T-cell (primary cell): ENCODE measurements at places on chromosomes 2 and 18. TPM values are rescaled to one million over a fixed set of nuclear protein-coding genes. Genes with fewer than 3 reads are reported as not detected.

CD226 gene
- total RNA-seq = 57.4 TPM

C1QL2 gene
- total RNA-seq = not detected

ACMSD gene
- not detected for total RNA-seq

MALL gene
- not detected for total RNA-seq

KCNE4 gene
- total RNA-seq = not detected

MYCN gene
- total RNA-seq = 1.5 TPM

IL1A gene
- 0.12 TPM for total RNA-seq

RNASEH1 gene
- total RNA-seq = 25.2 TPM

CNDP1 gene
- 0.76 TPM for total RNA-seq

DNAJC27 gene
- 12.7 TPM for total RNA-seq

C2orf80 gene
- total RNA-seq = not detected

LIMS4 gene
- total RNA-seq = not detected

CDH2 gene
- 0.76 TPM for total RNA-seq

CFC1 gene
- not detected for total RNA-seq

CKAP2L gene
- 1.5 TPM for total RNA-seq

G6PC2 gene
- total RNA-seq = not detected

SLC4A5 gene
- 10.1 TPM for total RNA-seq

DCC gene
- total RNA-seq = not detected

ASTL gene
- total RNA-seq = 1.4 TPM

MC2R gene
- total RNA-seq = not detected

CEP76 gene
- 9.0 TPM for total RNA-seq

MEP1B gene
- total RNA-seq = not detected

MSTN gene
- not detected for total RNA-seq

SERPINB10 gene
- not detected for total RNA-seq

LHCGR gene
- total RNA-seq = not detected

DHRS9 gene
- not detected for total RNA-seq

PMAIP1 gene
- total RNA-seq = 61.4 TPM

RAMP1 gene
- total RNA-seq = 1.1 TPM

STAM2 gene
- 20.8 TPM for total RNA-seq

POTEI gene
- total RNA-seq = not detected

ZNF521 gene
- total RNA-seq = 2.3 TPM

VWC2L gene
- not detected for total RNA-seq

COL4A4 gene
- 0.28 TPM for total RNA-seq

AQP12B gene
- total RNA-seq = not detected

FIGN gene
- not detected for total RNA-seq

ARHGAP28 gene
- total RNA-seq = not detected

LINC00305 gene
- not detected for total RNA-seq

CYP27C1 gene
- not detected for total RNA-seq

BMP10 gene
- not detected for total RNA-seq

LRRC30 gene
- total RNA-seq = not detected

GAREM1 gene
- 0.41 TPM for total RNA-seq

OST4 gene
- total RNA-seq = 292 TPM

AFF3 gene
- 9.9 TPM for total RNA-seq

FAM237A gene
- not detected for total RNA-seq

POTEC gene
- total RNA-seq = not detected

RGPD5 gene
- total RNA-seq = 58.4 TPM

STARD6 gene
- total RNA-seq = not detected

NOSTRIN gene
- 0.82 TPM for total RNA-seq

CTNNA2 gene
- not detected for total RNA-seq

SPDYA gene
- 13.3 TPM for total RNA-seq

MFSD2B gene
- total RNA-seq = not detected
